ENCODE measurements at places on chromosomes 3 and 15.

DNA sequence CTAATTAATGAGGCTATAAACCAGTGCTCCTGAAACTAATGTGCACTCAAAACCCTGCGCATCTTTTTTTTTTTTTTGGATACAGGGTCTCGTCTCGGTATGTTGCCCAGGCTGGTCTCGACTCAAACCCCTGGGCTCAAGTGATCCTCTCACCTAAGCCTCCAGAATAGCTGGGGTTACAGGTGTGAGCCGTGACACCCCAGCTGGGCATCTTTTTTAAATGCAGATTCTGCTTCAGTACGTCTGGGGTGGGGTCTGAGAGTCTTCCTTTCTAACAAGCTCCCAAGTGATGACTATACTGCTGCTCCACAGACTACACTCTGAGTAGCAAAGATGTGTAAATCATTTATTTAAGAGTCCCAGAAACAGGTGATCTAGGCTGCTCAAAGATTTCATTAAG is 73.0 kb downstream of the BFSP2 start:
- DNase-seq = no peak

GRCh38 chr15:51144021-51144532 is 49.4 kb upstream of the TNFAIP8L3 start:
- peak; percentile 33 for DNase-seq

DNA sequence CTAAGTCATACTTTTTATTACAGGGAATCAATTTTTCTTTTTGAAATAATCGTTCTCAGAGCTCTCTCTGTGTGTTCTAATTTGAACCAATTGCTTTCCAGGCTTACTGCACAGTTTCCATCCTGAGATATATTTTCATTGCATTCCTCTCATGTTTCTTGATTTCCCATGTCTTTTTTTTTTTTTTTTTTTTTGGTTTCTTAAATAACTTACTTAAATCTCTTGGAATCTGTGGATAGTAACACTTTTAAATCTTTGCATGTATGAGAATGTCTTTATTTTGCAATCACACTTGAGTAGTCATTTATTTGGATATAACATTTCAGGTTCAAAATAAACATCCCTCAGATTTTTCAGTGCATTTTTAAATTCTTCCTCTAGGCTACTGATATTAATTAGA is 14.5 kb upstream of the ABTB1 start:
- DNase-seq = no peak

GRCh38 chr3:45906681-45907407 is 20.5 kb downstream of the CCR9 start:
- peak; percentile 67 for DNase-seq

DNA sequence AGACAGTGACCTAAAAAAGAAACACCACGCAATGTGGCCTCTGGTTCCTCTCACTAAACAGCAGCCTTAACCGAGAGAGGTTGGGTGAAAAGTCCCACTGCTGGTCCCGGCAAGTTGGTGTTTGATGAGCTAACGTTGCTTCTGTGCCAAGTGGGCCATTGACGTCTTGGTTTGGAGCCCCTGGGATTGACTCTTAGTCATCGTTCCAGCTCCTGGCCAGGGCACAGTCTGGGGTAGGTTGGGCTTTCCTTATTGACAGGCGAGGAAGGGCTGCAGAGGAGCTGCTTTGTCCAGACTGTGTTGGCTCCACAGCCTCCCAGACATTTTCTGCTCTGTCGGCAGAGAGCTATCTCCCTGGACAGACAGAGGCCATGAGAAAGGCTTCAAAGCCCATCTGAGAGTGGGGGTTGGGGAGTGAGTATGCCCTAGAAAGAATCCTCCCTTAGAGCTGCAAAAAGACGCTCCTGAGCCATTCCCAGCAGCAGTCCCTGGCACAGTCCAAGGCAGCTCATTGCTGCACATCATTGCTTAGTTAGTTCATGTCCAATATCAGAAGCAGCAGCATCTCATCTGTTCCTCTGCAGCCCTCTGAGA is 28.6 kb upstream of the C3orf80 start:
- no peak for DNase-seq

- no peak for DNase-seq
Measured at GRCh38 chr3:155748611-155749365, 3.9 kb upstream of the PLCH1 start.

- no peak for DNase-seq
Measured at GRCh38 chr3:42300013-42300412, 34.0 kb upstream of the CCK start.

- no peak for DNase-seq
Measured at GRCh38 chr3:72335458-72336095, 512.7 kb downstream of the SHQ1 start.

GRCh38 chr3:104825116-104825515 is 541.6 kb upstream of the ALCAM start:
- DNase-seq = no peak

DNA sequence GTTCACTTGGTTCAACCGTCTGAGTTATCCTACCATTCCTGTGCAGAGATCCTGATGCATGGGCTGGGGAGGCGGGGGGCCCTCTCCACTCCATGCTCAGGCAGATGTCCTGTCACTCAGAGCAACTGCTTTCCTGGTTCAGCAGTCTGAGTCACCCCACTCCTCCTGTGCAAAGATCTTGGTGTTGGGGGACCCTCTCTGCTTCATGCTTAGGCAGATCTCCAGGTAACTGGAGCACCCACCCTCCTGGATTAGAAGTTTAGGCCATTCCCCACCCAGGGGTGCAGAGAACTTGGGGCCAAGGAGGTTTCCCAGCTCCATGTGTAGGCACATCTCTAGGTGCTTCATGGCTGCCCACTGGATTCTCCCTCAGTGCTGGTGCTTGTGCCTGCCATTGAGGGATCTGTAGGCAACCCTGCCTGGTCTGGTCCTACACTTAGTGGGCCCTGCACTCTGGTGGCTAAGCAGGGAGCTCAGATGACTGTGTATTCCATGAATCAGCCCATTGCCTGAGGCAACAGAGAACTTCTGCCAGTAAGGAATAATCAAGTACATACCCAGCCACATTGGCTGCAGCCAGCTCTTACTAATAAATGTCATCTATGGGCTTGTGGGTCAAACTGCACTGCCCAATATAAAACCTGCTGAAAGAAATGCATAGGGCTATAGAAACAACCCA is 465.4 kb upstream of the THBS1 start:
- no peak for DNase-seq

- no peak for DNase-seq
Measured at GRCh38 chr15:63063164-63063756, 20.7 kb downstream of the TPM1 start.

DNA sequence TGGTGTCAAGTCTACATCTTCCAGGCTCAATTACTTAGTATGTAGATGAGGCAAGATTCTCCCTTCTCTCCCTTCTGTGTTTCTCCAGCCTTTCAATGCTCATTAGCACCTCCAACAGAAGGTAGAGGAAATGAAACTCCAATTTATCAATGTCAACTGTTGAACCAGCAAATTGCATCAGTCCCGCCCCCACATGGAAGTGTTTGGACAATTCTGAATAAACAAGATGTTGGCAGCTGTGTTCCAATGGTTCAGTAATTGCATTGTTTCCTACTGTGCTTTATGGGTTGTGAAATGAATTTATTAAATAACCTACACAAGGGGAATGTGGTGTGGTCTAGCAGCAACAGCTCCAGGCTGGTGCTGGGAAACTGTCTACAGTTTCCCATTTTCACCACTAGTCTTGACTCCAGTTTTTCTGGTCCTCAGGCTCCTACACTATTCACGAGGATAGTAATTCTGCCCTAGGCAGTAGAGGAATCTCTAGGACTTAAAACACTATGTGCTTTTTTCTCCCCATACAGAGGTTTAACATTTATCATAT is 91.9 kb downstream of the MB21D2 start:
- DNase-seq = no peak

DNA sequence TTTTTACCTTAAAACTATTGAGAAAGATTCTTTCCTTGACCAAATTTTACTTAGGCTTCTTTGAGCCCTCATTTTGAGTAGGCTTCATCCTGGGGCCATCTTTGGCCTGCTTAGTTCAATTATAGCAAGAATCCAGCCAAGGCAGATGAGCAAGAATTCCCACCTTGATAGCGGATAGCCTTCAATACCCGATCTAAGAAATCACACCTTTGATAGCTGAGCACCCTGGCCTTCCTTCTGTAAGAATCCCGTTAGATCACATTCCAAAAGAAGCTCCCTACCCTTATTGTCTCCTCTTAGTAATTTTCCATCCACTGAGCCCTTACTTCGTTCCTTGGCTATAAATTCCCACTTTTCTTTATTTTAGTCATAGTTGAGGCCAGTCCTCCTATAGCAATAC is 275.4 kb upstream of the ROBO1 start:
- no peak for DNase-seq

GRCh38 chr15:89947385-89947784 is 34.6 kb upstream of the ARPIN start:
- no peak for DNase-seq

- DNase-seq = no peak
Measured at GRCh38 chr3:141085343-141086070, 34.4 kb downstream of the SPSB4 start.

DNA sequence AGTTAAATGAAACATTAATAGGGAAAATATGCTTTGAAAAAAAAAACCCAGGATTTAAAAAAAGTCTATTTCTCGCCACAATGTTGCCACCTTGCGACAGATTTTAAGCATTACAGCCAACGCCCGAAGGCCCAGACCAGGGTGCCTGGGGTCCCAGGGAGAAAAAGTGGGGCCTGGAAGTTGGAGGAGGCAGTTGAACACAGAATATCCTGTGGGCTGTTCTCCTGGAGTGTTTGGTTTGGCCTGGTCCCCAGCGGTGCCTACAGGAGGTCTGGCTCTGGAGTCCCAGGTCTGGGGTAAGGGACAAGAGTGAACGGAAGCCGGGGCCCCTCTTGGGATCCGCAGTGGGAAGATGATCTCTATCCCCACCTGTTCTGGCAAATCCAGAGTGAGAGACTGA is 3.4 kb downstream of the RNU6-1 start:
- DNase-seq = peak; percentile 70

- no peak for DNase-seq
Measured at GRCh38 chr3:108093616-108094015, 2.8 kb upstream of the CD47 start.

- no peak for DNase-seq
Measured at GRCh38 chr3:67006460-67006859, 8.4 kb downstream of the KBTBD8 start.

- no peak for DNase-seq
Measured at GRCh38 chr15:86375733-86376280, 296.1 kb downstream of the AGBL1 start.

DNA sequence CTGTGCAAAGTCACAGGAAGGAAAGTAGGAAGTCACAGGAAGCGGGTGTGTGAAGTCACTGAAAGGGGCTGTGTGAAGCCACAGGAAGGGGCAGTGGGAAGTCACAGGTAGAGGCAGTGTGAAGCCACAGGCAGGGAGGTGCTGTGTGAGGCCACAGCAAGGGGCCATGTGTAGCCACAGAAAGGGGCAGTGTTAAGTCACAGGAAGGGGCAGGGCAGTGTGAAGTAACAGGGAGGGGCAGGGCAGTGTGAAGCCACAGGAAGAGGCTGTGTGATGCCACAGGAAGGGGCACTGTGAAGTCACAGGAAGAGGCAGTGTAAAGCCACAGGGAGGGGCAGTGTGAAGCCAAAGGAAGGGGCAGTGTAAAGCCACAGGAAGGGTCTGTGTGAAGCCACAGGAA is 36.5 kb downstream of the GASK1A start:
- no peak for DNase-seq

DNA sequence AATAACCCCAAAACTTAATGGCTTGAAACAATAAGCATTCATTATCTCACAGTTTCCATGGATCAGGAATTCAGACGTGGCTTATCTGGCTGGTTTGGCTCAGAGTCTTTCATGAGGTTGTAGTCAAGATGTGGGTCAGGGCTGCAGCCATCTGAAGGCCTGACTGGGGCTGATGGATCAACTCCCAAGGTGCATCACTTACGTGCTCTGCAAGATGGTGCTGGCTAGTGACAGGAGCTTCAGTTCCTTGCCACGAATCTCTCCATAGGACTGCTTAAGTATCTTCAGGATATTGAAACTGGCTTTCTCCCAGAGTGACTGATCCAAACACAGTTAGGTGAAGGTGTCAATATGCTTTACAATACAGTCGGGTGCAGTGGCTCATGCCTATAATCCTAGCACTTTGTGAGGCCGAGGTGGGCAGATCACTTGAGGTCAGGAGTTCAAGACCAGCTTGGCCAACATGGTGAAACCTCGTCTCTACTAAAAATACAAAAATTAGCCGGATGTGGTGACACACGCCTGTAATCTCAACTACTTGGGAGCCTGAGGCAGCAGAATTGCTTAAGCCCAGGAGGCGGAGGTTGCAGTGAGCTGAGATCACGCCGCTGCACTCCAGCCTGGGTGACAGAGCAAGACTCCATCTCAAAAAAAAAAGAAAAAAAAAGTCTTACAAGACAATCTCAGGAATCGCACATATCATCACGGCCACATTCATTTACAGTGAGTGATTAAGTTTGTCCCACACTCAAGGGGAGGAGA is 28.5 kb upstream of the PTPRG start:
- DNase-seq = no peak

- DNase-seq = peak; percentile 75
Measured at GRCh38 chr3:43707998-43708397, 17.3 kb downstream of the ABHD5 start.

GRCh38 chr15:92813485-92813884 is 86.6 kb upstream of the CHD2 start:
- DNase-seq = no peak

GRCh38 chr3:16329826-16330129 is 64.8 kb downstream of the OXNAD1 start:
- DNase-seq = no peak

- DNase-seq = no peak
Measured at GRCh38 chr3:196619223-196619622, 20.3 kb upstream of the NRROS start.

- no peak for DNase-seq
Measured at GRCh38 chr3:16433701-16434151, 79.8 kb downstream of the RFTN1 start.

- DNase-seq = no peak
Measured at GRCh38 chr15:35485411-35485810, 60.6 kb downstream of the DPH6 start.

DNA sequence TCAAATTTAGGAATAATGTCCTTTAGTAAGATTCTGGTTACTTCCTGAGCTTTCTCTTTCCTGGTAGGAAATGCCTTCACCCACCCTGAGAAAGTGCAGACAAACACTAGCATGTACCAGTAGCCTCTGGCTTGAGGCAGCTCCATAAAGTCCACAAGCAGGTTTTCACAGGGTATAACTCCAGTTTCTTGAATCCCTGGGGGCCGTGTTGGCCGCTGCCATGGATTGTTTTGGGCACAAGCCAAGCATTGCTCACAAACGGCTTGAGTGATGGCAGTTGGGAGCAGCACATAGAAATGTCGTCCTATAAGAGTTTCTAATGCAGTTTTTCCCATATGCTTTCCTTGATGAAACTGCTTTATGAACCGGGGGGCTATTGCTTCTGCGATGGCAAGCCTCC is 164.1 kb downstream of the STXBP5L start:
- no peak for DNase-seq

GRCh38 chr3:33037471-33037870 is 59.5 kb downstream of the GLB1 start:
- no peak for DNase-seq

- no peak for DNase-seq
Measured at GRCh38 chr3:168117059-168117458, 21.3 kb upstream of the GOLIM4 start.

All from hepatic stellate cell (primary cell).